Naive thymus-derived CD4-positive, alpha-beta T cell (primary cell): ENCODE measurements at places on chromosomes 4 and X. TPM values are rescaled to one million over a fixed set of nuclear protein-coding genes. Genes with fewer than 3 reads are reported as not detected.

DNA sequence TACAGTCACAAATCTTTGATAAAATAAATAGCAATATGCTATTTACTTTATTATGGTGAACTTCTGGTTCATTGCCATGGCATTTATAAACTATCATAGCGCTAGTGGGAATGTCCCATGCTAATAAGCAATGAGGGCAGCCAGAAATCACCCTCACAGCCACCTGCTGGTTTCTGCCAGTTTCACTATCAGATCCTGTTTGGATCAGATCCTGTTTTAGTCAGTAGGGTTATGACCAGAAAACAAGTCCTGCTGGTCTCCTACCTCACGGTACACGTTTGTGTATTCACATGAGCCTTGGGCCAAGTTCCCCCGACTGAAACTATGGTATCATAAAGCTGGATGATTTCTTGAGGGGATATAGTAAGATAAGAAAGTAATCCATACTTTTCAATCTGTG is 17.7 kb downstream of the FOXR2 start:
- DNase-seq, result no peak

DNA sequence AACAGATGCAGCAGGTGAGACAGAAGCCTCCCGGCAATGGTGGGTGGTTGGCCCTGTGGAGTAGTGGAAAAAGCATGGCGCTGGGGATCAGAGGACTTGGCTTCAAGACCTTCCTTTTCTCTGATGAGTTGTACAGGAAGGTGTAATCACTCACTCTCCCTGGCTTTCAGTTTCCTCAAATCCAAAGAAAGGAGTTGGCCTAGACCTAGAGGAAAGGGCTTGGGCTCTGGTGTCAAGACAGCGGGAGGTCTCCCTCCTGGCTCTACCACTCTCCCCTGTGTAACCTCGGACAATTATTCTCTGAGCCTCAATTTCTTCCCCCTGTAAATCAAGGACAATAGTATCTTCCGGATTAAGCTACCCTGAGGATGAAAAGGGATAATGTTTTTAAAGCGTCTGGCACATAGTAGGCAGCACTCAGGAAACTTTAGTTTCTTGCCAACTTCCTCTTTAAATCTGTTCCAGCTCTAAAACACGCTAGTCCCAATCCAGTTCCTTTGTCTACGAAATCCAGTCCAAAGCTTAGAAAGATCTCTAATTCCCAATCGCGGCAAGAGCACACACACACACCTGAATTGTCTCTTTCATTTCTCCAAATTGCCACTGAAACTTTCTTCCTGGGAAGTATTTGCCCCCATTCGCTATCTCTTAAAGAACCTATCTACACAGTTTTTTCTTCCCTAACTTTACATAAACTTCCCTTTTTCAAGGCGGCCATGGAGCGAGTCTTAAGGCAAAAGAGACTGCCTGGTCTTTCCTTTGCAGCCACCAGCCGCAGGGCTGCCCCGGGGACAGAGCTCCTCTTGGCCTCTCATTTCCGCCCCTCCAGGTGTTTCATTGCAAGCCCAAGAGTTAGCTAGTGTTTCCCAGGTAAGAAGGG is 29.9 kb upstream of the GPC4 start:
- no peak for DNase-seq

DNA sequence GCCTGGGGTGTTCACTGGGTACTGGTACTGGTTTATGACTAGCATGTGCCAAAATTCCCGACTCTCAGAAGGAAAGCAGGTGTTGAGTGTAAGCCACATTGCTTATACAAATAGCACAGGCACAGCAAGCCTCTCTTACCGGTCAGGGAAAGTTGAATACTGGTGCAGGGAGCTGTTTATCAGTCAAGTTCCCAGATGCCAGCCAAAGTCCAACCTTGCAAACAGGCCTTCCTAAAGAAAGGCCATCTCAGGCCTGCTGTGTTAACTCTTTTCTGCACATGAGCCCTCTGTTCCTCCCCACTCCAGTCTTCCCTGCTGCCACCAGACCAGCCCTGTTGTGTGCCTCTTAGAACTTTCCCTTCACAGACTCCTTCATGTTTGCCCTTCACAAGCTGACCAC is 34.2 kb downstream of the PKD2 start:
- no peak for DNase-seq

DNA sequence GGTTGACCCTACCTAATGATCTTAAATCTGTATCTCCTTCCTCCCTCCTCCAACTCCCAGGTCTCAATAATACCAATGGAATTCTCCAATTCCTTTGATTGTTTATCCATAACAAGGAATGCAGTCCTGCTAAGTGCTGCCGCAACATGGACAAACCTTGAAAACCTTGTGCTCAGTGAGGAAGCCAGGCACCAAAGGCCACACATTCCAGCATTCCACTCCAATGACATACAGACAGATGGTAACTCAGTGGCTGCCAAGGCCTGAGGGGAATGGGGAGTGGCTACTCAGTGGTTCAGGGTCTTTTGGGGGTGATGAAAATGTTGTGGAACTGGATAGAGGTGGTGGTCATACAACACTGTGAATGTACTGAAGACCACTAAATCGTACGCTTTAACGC is 10.4 kb downstream of the HAUS7 start:
- no peak for DNase-seq

Gene SERTM2
- not detected for total RNA-seq

DNA sequence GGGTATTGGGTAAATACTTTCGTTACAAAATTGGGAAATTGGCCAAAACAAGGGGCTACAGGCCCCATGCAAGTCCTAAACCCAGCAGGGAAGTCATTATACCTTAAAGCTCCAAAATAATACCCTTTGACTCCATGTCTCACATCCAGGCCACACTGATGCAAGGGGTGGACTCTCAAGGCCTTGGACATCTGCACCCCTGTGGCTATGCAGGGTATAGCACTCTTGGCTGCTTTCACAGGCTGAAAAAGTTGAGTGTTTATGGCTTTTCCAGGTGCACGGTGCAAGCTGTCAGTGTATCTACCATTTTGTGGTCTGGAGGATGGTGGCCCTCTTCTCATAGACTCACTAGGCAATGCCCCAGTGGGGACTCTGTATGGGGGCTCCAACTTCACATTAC is 326.5 kb downstream of the TEX13C start:
- DNase-seq, result no peak

DNA sequence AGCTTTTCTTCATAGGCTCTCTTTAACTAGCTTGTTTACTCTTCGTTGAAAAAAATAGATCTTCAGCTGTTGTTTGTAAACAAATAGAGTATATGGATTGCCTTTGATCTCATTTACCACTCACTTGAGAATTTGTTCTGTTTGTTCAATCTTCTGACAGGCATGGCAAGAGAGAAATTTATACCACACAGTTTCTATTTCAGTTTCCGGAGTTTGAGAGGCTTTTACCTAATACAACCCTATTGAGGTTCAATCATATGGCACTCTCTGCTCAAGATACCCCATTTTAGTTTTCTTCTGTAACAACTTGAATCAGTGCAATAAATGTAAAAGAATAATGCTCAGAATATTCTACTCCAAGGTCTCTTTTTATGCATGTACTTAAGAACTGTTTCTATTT is 148.0 kb downstream of the EMCN start:
- no peak for DNase-seq

- no peak for DNase-seq
These were observed 113.3 kb upstream of the IL13RA1 start for GRCh38 chrX:118614150-118614549.

DNA sequence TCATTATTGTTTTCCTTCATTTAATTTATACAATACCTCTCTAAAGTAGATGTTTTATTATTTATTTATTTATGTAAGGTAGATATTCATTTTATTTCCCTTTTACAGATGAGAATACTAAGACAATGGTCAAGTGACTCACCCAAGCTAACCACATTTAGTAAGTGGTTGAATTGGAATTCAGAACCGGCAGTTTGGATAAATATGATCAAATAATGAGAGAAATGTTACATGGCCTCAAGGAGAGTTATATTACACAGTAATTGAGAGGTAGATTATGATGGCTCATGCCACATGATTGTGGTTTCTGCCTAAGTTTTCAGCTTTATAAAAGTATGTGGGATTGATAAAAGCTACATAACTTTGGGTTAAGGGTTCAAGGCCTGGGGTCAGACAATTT is 239.4 kb upstream of the BOD1L1 start:
- no peak for DNase-seq

DNA sequence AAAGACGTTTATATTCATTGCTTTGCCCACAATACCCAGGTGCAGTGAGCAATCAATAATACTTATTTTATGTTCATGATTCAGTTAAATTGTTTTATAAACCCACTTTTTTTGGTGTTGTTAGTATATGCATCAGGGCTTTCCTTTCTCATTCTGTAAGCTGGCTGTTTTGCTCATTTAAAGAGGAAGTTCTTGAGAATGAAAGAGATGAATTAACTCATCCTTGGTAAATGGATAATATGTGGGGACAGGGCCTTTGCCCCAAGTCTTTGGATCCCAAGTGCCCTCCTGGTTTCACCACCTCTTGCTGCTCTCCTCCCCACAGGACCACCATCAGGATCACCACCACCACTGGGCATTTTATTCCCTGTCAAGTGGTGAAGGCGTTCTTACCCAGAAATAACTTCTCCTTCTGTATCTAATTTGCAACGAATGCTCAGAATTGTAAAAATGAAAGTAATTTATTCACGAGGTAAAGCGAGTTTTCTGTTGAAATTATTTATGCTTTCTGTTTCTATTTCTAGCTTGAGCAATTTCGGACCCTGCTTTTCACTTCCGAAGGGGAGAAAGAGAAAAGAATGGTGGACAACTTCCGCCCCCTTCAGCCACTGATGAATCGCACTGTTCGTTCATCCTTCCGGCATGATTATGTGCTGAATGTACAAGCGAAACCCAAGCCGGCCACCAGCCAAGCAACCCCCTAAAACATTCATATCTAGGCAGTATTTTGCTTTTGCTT is 8.2 kb upstream of the ZRSR2 start:
- DNase-seq, result no peak

DNA sequence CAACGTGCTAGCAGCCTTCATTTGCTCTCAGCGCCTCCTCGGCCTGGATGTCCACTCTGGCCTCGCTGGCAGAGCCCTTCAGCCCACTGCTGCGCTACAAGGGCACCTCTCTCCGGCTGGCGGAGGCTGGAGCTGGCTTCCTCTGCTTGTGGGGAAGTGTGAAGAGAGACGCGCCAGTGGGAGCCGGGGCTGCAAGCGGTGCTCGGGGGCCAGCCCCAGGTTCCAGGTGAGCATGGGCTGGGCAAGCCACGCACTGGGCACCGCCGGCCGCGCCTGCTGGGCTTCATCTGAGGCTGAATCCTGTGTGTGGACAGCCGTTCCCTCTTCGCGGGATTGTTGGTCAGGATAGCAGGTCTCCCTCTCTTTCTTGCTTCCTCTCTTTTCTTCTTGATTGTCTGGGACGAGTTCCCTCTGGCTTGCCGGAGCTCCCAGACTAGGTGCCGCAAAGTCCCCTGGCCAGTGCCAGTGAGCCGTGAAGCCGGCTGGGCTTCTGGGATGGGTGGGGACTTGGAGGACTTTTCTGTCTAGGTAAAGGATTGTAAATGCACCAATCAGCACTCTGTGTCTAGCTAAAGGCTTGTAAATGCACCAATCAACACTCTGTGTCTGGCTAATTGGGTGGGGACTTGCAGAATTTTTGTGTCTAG is 165.0 kb downstream of the HEPH start:
- DNase-seq, result no peak

DNA sequence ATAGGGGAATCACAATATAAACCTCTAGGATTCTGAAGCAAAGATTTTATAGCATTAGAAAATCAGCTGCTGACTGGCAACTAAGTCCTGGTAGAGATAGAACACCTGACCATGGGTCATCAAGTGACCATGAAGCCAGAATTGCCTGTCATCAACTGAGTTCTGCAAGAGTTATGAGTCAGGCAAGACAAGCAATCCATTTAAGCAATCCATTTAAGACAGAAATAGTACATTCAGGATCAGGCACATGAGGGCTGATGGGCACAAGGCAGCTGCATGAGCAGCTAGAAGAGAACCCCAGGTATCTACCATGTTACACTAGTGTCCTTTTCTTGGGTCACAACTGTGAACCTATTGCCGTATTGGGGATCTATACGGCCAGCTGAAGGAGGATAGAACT is 98.9 kb downstream of the SPRY1 start:
- no peak for DNase-seq

GRCh38 chr4:173039617-173040577 is 128.7 kb upstream of the GALNT7 start:
- DNase-seq, result no peak

GRCh38 chrX:72479324-72480274 is 93.0 kb downstream of the HDAC8 start:
- no peak for DNase-seq

DNA sequence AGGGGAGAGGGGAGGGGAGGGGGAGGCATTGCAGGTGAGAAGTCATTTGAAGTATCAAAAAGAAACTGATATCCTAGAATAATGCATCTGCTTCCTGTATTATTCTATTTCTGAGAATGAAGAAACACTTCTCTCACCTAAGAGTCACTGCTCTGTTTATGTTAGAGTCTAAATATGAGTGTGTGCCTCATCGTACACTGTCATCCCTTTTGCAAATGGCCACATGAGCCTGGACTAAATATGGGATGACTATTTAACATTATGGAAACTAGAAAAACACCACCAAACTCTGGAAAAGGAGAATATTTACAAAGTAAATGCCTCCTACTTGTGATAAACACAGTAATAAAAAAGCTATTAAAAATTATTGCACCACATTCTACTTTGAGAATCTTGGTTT is 146.4 kb upstream of the NOCT start:
- DNase-seq, result no peak

DNA sequence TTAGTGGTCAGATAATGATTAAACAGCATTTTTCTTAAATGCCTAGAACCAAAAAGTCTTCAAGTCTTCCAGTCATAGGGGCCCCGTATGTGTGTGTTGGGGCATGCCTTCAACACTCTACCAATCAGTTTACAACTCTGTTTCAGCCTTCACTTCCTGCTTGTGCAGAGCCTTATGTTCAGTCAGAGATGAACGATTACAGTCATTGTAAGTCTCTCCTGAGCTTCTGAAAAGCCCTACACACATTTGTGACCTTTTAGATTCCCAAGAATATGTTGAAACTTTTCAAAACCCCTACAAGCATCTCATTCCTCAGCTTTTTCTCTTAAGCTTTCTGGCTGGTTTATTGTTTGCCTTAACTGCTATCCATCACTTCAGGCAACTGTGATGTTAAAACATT is 591.2 kb downstream of the ZNF674 start:
- DNase-seq, result no peak

Gene CSTF2
- total RNA-seq, result 8.6 TPM

GRCh38 chrX:39823854-39824253 is 273.9 kb downstream of the BCOR start:
- no peak for DNase-seq

DNA sequence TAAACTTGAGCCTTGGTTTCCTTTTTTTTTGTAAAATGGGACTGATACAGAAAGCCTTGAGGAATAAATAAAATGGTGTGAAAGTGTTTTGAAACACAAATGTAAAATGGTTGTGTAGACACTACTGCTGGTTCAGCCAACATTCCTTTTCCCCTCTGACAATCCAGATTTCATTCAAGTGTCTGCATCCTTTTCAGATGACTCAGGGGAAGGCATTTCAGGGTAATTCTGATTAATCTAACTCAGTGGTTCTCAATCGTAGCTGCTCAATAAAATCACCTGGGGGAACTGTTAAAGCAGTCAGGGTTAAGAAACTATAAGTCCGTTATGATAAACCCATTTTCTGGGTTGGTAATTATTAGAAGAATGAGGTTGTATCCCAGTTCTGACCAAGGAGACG is 4.6 kb downstream of the ARHGAP10 start:
- DNase-seq, result no peak

Gene KLB
- total RNA-seq, result not detected
